ENCODE measurements at places on chromosomes 1 and 21.

GRCh38 chr1:24892188-24893153, 37.6 kb downstream of the RUNX3 start:
- peak; percentile 13 for DNase-seq

DNA sequence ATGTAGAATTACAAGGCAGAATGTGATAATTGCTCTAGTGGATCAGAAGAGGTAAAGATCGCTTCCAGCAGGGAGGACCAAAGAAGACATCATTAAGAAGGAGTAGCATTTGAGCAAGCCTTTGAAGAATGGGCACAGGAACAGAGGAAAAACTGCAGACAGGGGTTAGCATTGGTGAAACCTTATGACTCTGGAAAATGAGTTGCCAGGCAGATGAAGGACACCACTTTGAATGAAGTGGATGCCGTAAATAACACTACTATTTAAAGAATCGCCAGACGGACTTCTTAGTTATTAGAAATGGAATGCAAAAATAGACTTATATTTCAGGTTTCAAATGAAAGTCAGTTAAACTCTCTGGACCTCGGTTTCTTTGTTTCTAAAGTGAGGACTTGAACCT, 727.7 kb downstream of the USP25 start:
- no peak for DNase-seq

- DNase-seq, result no peak
Observed at GRCh38 chr1:12201352-12202189, 28.3 kb upstream of the VPS13D start.

DNA sequence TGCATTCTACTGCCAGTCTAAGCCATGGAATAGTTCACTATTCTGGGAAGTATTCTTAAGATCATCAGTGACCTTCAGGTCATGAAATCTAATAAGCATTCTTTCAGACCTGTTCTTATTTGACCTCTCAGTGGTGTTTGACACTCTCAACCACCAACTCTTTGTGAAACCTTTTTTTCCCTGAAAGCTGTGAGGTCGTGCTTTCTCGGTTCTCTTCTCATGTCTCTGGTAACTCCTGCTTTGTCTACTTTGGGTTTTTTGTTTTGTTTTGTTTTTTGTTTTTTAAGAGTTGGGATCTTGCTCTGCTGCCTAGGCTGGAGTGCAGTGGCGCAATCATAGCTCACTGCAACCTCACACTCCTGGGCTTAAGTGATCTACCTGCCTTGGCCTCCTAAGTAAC, 56.3 kb downstream of the POU2F1 start:
- DNase-seq, result no peak

DNA sequence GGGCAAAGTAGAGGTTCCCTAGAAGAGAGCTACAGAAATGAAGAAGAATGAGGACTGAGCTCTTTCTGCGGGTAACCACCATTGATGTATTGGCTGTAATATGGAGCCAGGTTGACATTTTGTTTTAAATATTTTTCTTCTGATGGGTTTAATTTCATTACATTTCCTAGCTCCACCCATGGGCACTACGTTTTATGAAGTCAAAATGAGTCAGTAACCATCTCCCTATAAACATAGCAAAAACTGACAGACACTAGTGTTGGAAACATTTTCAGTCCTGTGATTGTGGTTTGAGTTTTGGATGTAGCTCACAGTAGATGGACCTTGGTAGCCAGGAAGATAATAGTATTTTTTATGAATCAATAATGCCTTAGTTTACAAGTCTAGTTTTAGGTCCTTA, 470.4 kb upstream of the B3GALT2 start:
- no peak for DNase-seq

DNA sequence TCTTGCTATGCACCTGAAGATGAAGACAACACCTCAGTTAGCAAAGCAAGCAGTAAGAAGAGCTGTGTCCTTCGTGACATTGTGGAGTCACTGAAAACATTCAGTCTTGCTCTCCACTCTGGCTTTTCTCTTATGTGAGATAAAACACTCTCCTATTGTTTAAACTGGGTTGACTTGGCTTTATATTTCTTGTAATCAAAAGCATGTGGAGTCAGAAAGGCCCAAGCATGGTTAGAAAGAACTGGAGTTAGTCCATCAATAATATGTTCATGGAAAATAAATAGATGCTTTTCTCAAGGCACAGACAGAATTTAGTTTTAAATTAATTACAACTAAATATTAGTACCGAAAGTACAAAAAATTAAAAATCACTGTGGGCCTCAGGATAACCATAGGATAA, 61.7 kb downstream of the UBE2U start:
- DNase-seq, result no peak

GRCh38 chr1:220787069-220787619, 431 bp downstream of the MTARC1 start:
- peak; percentile 86 for DNase-seq
